Left renal cortex interstitium (tissue), 4 donors: ENCODE measurements at places on chromosomes 2 and 18. TPM values are rescaled to one million over a fixed set of nuclear protein-coding genes. Genes with fewer than 3 reads are reported as not detected.

The ADGRF3 gene
- 2.4 TPM for polyA plus RNA-seq

The TEX44 gene
- not detected for polyA plus RNA-seq

GRCh38 chr2:85760371-85760770 is 6.6 kb downstream of the ATOH8 start:
- no peak for DNase-seq

DNA sequence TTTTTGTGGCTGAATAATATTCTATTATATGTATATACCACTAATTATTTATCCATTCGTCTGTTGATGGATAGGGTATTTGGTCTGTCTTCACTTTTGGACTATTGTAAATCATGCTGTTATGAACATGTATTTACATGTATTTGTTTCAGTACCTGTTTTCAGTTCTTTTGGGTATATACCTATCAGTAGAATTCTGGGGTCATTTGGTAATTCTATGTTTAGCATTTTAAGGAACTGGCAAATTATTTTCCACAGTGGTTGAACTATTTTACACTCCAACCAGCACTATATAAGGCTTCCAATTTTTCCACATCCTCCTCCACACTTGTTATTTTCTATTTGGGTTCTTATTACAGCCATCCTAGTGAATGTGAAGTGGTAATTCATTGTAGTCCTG is 12.4 kb upstream of the TANK start:
- no peak for DNase-seq

GRCh38 chr2:29123617-29124349 is 8.6 kb downstream of the CLIP4 start:
- no peak for DNase-seq

- no peak for DNase-seq
Observed at GRCh38 chr18:45245091-45245511, 370.2 kb upstream of the SLC14A2 start.
